ENCODE measurements at places on chromosomes 2 and 18.

GRCh38 chr2:7411691-7412090, 494.5 kb downstream of the RNF144A start:
- no peak for DNase-seq

DNA sequence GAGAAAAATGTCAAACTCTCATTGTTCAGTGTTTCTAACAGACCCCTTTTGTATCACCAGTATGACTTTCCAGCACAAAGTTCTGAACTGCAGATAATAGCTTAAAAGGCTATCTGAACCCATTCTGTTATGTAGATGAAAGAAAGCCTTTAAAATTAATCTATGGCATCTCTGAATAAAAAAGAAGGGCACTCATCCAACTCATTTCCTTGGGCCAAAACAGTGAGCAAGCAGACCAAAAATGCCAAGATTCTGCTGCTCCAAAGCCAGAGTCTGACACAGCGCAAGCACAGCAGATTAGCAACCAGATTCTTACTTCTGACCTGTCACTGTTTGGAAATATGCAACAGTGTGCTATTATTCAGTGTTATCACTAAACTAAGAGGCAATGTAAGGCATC, 22.6 kb upstream of the ITGA6 start:
- DNase-seq: no peak

- no peak for DNase-seq
Measured at GRCh38 chr2:232336981-232337720, 41.4 kb upstream of the ALPP start.

GRCh38 chr18:11407940-11408339, 201.5 kb upstream of the SLC35G4 start:
- no peak for DNase-seq

GRCh38 chr2:68906716-68907115, 35.5 kb upstream of the BMP10 start:
- no peak for DNase-seq

DNA sequence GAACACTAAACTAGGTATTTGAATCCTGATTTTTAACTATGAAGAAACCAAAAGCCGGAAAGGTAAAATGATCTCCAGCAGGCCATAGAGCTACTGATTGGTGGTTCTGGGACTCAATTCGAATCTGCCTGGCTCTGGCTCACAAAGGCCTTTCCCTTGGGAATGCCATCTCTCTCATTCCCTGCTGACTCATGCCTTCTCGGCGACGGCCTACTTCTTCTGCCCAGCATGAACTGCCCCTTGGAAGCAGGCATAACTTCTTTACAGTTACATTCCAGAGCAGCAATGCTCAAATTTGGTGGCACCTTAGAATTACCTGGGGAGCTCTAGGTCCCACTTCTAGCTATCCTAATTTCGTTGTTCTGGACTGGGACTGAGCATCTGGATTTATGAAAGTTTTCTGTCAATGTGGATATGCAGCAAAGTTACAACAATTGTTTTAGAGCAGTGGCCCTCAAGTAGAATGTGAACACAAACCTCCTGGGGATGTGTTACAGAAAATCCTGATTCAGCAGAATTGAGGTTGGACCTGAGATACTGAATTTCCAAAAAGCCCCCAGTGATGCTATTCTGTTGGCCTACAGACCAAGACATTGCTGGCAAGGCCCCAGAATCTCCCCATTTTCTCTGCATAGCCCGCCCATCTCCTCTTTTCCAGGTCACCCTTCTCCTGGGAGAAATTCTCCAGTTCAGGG, 261.1 kb downstream of the CNTNAP5 start:
- DNase-seq: no peak

GRCh38 chr2:174072857-174073256, 107.7 kb upstream of the SP3 start:
- no peak for DNase-seq

DNA sequence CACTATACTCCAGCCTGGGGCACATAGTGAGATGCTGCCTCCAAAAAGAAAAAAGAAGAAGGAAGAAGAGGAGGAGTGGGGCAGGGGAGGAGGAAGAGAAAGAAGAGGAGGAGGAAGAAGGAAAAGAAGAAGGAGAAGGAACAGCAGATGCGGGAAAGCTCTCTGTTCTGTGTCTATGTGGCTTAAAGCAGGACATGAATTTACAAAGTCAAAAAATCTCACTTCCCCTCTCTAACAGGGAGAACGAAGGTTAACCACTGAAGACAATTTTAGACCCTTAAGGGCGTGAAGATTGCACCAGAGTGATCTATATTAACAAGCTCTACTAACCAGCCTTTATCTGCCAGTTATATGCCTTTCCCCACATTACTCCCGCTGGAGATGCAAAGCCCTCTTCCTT, 258.9 kb downstream of the METTL4 start:
- no peak for DNase-seq

GRCh38 chr2:62304429-62305417, 108.8 kb downstream of the B3GNT2 start:
- peak; percentile 56 for DNase-seq

- no peak for DNase-seq
Measured at GRCh38 chr2:148362144-148362796, 282.3 kb upstream of the EPC2 start.

- DNase-seq: no peak
Measured at GRCh38 chr2:102929721-102930120, 167.9 kb downstream of the TMEM182 start.

- DNase-seq: no peak
Measured at GRCh38 chr2:158187908-158188307, 86.2 kb downstream of the UPP2 start.

DNA sequence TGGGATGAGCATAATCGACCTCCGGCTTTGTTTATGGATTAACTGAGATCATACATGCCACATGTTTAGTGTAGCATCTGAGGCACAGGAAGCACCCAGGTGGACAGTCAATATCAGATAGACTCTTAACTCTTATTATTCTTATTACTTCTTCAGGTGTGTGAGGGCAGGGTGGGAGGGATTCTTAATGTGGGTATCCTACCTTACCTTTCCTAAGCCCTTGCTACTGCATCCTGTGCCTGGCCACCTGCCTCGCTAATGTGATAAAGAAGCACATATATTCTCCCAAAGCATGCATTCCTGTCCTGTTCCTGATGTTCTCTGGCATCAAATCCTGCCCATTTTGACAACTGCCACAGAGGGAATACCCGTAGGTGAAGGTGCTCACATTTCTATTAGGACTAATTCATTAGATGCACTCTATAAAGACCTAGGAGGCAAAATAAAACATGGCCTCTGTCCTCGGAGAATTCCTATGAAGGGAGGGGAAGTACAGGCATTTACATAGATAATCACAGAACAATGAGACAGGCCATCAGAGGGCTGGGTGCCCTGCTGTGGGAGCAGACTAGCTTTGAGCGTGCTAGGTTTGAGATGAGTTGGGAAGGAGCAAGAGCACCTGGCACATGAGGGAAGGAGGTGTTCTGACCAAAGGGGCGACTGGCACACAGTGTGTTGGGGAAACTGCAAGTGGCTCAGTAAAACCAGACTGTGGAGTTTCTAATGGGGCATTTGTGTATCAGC, 19.5 kb upstream of the CELF4 start:
- DNase-seq: no peak

GRCh38 chr2:205323929-205324328, 358.4 kb upstream of the NRP2 start:
- DNase-seq: no peak
